ENCODE measurements at places on chromosomes 7 and 10.

DNA sequence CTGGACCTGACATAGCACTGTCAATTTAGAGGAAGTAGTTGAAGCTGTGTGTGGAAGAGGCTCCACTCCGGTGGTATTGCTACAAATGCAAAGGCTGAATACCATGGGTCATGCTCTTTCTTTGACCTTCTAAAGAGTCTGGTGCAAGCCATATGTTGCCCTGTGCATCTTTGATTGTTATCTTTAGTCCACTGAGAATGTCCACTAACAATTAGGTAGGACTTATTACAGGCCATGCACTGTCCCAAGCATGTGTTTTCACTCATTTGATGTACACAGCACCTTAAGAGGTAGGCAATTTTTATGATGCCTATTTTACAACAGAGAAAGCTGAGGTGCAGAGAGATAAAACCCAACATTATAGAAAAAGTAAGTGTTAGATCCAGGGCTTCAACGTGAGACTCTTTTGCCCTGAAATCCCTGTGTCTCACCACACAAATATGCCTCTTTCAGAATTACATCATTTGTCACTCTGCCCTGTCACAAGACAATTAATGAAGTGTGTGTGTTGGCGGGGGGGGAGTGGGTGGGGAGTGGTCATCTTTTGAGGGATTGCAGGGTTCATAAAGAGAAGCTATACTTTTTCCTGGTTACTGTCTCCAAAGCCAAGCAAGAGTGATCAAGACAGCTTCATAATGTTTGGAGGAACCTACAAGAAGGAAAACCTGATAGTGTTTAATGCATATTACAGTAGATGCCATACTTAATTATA, 637.6 kb upstream of the IGFBP3 start:
- DNase-seq = no peak

DNA sequence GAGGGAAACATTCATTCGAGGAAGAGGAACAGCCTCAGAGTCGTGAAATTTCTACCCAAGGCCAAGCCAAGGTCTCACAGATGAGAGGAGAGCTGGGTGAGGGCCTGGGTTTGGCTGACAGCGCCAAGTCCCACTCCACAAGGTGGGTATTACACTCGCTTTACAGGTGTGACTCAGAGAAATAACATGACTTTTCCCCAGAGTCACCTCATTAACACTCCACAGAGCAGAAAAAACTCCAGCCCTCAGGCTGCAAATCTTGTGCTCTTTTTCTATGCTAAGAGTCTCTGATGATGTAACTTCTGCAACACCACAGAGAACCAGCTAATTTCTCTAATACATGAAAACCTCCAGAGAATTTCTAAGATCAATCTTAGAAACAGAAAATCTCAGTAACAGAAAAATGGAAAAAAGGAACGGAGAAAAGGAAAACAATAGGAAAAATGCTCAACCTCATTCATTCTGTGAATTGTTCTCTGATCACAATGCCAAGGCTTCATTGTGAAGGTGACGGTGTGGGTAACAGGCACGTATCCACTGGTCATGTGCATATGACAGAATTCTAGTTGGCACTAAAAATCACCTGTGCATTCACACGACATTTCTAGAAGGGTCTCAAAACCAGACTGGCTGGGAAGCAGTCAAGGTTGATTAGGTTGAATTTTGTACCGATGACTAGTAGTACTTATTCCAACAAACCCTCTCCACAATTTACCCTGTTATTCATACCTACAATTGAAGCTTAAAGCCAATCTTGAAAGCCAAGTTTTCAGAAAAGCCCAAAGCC, 20.3 kb downstream of the YWHAG start:
- DNase-seq = no peak

- no peak for DNase-seq
Measured at GRCh38 chr7:1209097-1209496, 23.6 kb upstream of the UNCX start.

- no peak for DNase-seq
Measured at GRCh38 chr7:115004121-115004520, 82.2 kb downstream of the MDFIC start.

DNA sequence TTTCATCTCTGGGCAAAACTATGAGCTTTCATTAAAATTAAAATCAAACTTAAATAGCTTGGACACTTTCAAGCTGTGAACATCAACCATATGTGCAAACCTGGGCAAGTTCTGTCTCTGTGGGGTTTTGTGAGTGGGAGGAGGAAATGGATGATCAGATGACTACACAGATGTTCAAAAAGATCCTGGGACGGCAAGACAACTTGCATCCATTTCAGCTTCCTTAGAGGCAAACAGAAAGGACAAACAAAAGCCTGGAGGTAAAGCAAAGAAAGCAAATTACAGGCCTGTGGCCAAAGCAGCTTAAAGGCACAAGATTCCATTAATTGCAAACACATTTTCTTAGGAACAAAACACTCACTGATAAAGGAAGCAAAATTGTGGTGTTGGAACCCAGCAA, 222.2 kb downstream of the NEBL start:
- DNase-seq = no peak

- no peak for DNase-seq
Measured at GRCh38 chr10:112613620-112614019, 166.6 kb downstream of the VTI1A start.

DNA sequence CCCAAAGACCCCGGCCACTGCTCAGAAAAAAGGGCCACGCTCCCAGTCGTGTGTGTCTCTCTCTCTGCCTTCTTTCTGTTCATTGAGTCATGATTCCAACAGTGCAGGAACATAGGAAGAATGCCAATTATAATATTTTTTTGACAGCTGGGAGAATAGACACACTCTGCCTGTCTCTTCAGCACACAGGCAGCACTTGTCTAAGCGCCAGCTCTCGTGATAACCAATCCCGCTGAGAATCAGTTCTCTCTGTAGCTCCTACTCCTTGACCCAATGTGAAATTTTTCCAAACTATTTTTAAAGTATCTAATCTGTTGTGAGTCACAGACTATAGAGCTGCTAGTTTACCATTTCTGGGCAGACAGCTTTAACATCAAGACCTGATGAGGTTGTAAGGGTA, 145.7 kb upstream of the RHEB start:
- DNase-seq = no peak

DNA sequence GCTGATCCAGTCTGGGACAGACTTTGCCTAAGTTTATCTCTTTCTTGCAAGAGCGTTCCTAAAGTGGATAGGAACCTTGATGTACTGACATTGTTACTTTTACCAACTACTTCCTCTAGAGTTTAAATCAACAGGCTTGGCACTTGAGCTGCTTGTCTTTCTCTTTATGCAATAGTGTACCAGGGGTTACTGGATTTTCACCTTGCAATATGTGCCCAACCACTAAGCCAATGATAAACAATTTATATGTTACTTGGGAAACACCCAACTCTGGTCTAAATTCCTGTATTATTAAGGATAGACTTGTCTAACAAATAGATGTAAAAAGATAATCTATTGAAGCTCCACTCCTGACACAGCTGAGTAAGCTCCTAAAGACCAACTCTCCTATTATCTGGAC, 470.2 kb downstream of the SH2D4B start:
- DNase-seq = no peak

GRCh38 chr7:65809259-65809981, 63.5 kb upstream of the VKORC1L1 start:
- no peak for DNase-seq

GRCh38 chr7:36748017-36748487, 23.8 kb upstream of the AOAH start:
- no peak for DNase-seq

DNA sequence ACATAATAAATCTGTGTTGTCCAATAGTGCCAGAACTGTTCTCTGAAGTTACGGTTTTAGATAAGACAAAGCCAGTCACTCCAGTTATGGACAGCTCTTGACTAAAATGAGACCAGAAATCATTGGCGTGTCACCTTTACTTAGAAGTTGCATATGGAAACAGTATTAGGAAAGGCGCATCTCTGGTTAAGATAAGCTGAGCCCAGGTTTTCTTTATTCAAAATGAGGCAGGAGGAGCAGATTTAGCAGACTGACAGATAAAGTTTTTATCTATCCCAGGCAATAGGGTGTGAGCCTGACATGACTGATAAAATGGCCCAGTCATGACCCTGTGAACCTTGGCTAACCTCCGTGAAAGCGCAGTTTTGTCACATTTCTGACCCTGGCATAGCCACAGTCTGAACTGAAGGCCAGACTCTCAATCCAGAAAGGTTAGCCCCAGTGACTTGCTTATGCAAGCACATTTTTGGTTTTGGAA, 4.2 kb downstream of the CYP26A1 start:
- no peak for DNase-seq

- DNase-seq = no peak
Measured at GRCh38 chr10:8041992-8042720, 12.3 kb upstream of the GATA3 start.

- DNase-seq = no peak
Measured at GRCh38 chr7:41699516-41699915, 3.4 kb downstream of the INHBA start.

DNA sequence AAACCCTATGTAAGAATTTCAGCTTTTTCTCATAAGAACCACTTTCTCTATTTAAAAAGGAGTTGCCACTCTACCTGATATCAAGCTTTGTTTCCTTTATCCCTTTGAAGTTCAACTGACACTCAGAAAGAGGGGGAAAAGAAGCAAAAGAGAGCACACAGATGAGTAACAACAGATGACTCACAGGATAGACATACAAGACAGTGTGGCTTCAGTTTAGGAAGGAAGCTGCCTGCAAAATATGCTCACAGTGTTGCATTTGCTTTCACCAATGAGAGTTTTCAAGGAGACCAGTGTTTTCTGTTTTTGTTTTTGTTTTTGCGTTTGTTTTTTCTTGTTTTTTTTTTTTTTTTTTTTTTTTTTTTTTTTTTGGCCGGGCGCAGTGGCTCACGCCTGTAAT, 1181.6 kb downstream of the DNAJB9 start:
- no peak for DNase-seq

- no peak for DNase-seq
Measured at GRCh38 chr10:123997486-123998196, 95.8 kb downstream of the CHST15 start.

- no peak for DNase-seq
Measured at GRCh38 chr10:132466520-132467463, 69.8 kb downstream of the PWWP2B start.

DNA sequence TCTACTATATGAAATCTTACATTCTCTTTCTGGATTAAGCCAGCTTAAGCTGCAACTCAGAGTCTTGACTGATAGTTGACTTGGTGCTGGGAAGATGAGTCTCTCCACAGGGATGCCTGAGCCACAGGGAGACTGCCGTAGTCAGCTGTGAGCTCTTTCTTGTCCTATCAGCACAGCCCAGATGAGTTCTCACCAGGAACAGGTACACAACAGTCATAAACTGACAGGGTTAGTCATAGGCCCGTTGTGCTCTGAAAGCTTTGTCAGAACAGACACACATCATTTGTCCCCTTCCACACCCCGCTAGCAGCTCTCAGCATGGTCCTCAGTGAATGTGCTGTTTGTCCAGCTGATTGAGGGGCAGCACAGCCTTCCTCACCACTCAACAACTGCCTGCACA, 221.6 kb downstream of the RPS24 start:
- no peak for DNase-seq

- peak; percentile 16 for DNase-seq
Measured at GRCh38 chr10:6494936-6495592, 85.0 kb downstream of the PRKCQ start.

- DNase-seq = no peak
Measured at GRCh38 chr10:83625831-83626360, 513.4 kb upstream of the GHITM start.

DNA sequence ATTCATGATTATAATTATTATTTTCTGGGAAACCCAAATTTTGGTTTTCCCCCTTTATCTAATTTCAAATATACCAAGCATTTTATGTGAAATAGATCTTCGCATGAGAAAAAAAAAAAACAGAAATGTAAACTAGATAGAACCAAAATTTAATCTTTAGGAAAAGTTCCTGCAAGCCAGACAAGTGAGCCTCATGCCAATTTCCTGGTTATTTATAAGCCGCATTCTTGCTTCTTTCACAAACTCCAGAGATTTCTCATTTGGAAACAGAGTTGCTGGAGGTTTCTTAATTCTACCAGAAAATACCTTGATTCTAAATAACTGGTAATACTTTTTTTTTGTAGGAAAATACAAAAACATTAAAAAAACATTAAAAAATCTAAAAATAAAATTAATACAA, 690.4 kb upstream of the IGFBP3 start:
- no peak for DNase-seq

GRCh38 chr10:114723991-114724715, 66.1 kb upstream of the ABLIM1 start:
- no peak for DNase-seq

- no peak for DNase-seq
Measured at GRCh38 chr7:73397521-73398281, 35.9 kb upstream of the FZD9 start.

DNA sequence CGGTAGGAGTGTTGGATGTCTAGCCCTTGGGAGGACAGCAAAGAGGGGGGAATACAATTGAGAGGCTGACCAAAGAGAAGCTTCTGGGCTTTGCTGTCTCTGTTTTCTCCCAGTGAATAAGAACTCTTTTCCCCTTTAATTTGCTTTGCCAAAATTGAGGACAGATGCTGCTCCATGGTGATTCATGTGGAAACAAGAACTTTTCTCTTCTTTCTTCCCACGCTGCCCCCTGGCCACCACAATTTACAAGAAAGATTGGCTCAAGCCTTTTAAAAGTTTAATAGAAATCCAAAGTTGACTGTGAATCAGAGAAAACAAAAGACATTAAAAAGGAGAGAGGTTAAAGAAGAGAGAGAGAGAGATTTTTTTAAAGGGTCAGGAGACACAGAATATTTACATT, 49.0 kb downstream of the PRR15 start:
- no peak for DNase-seq

DNA sequence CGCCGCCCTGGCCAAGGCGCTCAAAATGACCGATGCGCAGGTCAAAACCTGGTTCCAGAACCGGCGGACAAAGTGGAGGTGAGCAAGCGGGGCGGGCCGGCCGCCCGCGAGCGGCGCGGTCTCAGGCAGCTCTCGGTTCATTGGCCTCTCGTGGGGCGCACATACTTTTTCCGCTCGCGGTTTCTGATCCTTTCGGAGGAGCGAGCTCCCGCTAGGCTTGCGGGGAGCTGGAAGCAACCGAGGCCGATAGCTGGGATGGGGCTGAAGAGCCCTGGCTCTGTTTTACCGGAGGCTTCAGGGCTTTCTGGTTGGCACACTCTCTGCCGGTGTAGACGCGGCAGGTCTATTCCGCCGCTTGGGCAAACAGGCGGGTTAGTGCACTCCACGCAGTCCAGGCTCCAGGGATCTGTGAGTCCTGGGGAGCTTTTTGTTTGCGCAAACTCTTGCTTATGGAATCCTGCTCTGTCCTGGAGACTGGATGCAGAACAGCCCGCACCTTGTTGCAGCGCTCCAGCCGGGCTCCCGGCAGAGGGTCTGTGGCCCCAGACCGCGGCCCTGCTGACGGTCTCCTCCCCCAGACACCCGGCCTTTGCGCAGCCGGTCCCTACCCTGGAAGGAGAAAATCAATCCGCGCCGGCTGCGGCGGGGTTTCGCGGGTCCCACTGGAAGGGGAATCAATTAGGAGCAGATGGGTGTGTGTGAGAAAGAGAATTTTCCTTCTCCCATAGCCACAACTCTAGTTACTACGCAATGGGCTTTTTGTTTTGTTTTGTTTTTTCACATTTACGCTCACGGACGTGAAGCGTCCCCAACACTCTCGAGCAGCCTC, 3.4 kb downstream of the TLX1 start:
- DNase-seq = no peak

- no peak for DNase-seq
Measured at GRCh38 chr10:67302701-67303100, 376.9 kb downstream of the LRRTM3 start.

- no peak for DNase-seq
Measured at GRCh38 chr7:79590391-79590790, 136.9 kb upstream of the MAGI2 start.
